ENCODE measurements at places on chromosomes 5 and 9. TPM values are rescaled to one million over a fixed set of nuclear protein-coding genes. Genes with fewer than 3 reads are reported as not detected.

- H3K36me3 ChIP-seq, result no peaks in the 10 kb centered on the region
- H3K27me3 ChIP-seq, result no peaks in the 10 kb centered on the region
- H3K4me1 ChIP-seq, result no peaks in the 10 kb centered on the region
- H3K4me3 ChIP-seq, result no peak overlapping the region
- no peak overlapping the region for H3K27ac ChIP-seq
Observed at GRCh38 chr9:108156270-108156998, 666.9 kb upstream of the KLF4 start.

OCLN gene
- 4.9 TPM for total RNA-seq

MELK gene
- 0.19 TPM for total RNA-seq

- no peaks in the 10 kb centered on the region for H3K27me3 ChIP-seq
- no peak overlapping the region for H3K4me3 ChIP-seq
- H3K27ac ChIP-seq, result no peak overlapping the region
- H3K4me1 ChIP-seq, result no peaks in the 10 kb centered on the region
- no peak for DNase-seq
Observed at GRCh38 chr9:92650839-92651621, 18.9 kb downstream of the IPPK start.

- H3K27me3 ChIP-seq, result no peaks in the 10 kb centered on the region
- H3K27ac ChIP-seq, result no peak overlapping the region
- H3K4me3 ChIP-seq, result no peak overlapping the region
Observed at GRCh38 chr9:72427801-72428200, 62.8 kb upstream of the ZFAND5 start.

- no peaks in the 10 kb centered on the region for H3K27me3 ChIP-seq
- H3K4me1 ChIP-seq, result no peaks in the 10 kb centered on the region
- H3K36me3 ChIP-seq, result no peaks in the 10 kb centered on the region
- H3K27ac ChIP-seq, result no peak overlapping the region
Observed at GRCh38 chr9:115422932-115423440, 305.0 kb upstream of the TNC start.

NUTM2F gene
- not detected for total RNA-seq

DNA sequence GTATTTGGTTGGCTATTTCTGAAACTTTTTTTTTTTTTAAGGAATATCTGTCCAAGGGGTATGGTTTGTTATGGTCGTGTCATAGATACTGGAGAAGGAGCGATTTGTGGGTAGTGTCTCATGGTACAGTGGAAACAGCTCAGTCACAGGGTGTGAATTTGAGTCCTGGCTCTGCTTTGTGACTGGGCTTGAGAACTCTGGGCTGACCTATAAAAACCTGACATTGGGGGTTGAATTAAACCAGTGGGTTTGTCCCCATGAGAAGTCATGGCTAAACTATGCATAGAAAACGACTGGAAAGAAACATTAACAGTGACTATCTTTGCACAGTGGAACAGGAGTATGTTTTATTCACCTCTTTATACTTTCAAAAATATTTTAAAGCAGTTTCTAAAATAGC is 54.7 kb downstream of the MACROH2A1 start:
- H3K36me3 ChIP-seq, result peaks cover 59% of the 10 kb centered on the region
- H3K4me3 ChIP-seq, result no peak overlapping the region
- no peak overlapping the region for H3K27ac ChIP-seq
- H3K27me3 ChIP-seq, result no peaks in the 10 kb centered on the region
- H3K4me1 ChIP-seq, result no peaks in the 10 kb centered on the region
- no peak for DNase-seq

SV2C gene
- total RNA-seq, result not detected

DNA sequence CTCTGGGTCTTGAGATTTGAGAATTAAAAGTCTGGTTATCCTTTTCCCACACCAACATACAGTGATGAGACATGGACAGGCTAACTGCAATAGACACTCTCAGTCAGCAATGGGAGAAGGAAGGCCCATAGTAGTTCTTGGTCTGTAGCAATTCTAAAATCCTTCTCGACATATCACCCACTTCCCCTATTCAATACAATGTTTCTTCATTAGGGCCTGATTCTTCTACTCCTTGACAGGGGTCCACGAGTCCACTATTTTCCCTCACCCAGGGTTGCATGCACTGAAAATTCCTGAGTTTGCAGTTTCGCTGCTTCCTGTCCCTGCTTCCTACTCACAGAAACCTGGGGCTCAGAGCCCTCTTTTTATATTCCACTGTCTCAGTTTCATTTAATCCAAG is 402.8 kb downstream of the MAT2B start:
- H3K27me3 ChIP-seq, result no peaks in the 10 kb centered on the region
- no peaks in the 10 kb centered on the region for H3K36me3 ChIP-seq
- no peak for DNase-seq
- H3K4me3 ChIP-seq, result no peak overlapping the region

DNA sequence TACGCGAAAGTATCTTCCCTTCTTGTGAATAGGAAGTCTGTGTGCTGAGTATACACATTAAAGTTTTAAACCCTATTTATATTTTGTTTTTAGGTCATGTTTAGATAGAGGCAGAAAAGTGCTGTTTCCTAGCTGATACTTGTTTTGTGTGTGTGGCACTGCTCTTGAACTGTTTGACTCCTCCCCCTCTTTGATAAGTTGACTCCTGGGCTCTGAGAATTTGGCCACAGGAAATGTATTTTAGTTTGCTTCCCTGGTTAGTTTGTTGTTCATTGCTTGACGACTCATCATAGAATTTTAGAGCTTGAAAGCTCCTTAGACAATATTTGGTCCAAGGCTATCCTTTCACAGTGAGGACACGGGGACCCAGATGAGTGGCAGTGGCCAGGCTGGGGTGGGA is 2.0 kb upstream of the CDC14B start:
- peaks cover 8% of the 10 kb centered on the region for H3K27me3 ChIP-seq
- H3K36me3 ChIP-seq, result no peaks in the 10 kb centered on the region
- peaks cover 9% of the 10 kb centered on the region for H3K4me1 ChIP-seq
- no peak overlapping the region for H3K4me3 ChIP-seq
- no peak for DNase-seq
- no peak overlapping the region for H3K27ac ChIP-seq

DNA sequence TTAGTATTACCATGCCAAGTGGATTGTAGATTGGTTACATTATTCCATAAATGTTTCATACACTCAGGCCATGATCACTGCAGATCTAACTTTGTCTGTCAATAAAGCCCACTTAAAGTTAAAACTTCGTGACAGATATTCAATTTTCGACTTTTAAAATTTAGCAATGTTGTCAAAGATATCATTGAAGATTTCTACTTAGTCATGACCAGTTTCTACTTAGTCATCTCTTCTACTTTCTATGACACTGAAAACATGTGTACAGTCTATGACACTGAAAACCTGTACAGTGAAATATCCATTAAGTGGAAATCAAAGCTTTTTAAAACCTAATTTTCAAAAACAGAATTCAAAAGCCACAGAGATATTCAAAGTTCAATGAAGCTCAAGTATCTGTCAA is 258.2 kb downstream of the MCTP1 start:
- H3K4me1 ChIP-seq, result no peaks in the 10 kb centered on the region
- no peaks in the 10 kb centered on the region for H3K36me3 ChIP-seq
- H3K27ac ChIP-seq, result no peak overlapping the region
- DNase-seq, result no peak
